ENCODE measurements at places on chromosomes 13 and 19.

DNA sequence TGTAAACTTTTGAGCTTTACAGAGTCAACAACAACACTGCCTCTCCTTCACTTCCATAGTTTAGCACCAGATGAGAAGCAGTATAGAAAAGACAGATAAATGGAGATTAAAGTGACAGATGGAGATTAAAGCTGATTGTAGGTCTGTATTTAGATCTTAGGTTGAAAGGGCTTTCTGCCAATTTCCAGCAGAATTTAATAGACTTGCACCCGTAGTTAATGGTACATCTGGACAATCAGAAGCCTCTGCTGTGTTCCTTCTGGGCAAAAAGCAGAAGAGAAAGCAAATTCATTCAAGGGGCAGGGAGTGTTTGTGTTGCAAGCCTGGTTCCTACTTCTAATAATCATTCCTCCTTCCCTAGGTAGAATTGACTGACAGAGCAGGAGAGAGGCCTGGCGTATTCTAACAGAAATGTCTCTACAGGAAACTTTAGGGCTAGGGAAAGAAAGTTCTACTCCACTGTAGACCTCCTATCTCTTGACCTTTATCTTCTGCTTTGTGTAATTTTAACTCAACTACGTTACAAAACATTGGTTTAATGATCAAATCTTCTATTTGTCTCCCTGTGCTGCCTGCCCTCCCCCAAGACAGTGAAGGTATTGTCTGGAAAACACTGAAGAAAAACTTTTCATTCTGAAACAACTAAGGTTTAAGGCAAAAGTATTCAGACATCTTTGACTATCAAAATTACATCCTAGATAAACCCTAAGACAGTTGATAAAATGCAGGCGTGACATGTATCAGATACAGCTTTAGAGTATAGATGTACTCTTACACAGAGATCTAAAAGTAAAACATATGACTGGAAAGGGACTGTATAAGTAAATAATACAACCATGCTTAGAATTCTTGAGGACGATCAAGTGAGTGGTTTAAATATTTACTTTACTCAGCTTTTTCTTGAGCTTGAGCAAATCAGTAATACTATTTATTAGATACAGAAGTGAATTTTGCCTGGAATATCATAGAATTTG, 44.4 kb downstream of the GPC6 start:
- DNase-seq: no peak

DNA sequence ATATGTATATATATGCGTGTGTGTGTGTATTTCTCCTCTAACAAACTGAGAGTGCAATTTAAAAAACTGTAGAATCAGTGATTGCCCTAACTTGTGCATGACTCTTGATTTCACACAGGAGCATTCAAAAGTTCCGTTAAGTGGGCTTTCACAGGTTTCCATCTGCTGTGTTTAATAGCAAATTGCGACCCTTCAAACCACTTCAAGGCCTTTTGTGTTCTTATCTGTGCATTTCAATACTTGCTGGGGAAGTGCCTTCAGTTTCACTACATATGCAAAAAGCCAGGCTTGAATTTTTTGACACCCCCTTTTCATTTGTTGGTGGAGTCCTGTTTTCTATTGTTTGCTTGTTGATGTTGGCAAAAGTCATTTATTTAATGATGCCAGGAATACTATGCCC, 158.0 kb downstream of the TM9SF2 start:
- DNase-seq: no peak

- DNase-seq: no peak
Measured at GRCh38 chr19:17872251-17873001, 681 bp downstream of the SLC5A5 start.

- DNase-seq: no peak
Measured at GRCh38 chr13:39888865-39889810, 233.7 kb downstream of the COG6 start.

DNA sequence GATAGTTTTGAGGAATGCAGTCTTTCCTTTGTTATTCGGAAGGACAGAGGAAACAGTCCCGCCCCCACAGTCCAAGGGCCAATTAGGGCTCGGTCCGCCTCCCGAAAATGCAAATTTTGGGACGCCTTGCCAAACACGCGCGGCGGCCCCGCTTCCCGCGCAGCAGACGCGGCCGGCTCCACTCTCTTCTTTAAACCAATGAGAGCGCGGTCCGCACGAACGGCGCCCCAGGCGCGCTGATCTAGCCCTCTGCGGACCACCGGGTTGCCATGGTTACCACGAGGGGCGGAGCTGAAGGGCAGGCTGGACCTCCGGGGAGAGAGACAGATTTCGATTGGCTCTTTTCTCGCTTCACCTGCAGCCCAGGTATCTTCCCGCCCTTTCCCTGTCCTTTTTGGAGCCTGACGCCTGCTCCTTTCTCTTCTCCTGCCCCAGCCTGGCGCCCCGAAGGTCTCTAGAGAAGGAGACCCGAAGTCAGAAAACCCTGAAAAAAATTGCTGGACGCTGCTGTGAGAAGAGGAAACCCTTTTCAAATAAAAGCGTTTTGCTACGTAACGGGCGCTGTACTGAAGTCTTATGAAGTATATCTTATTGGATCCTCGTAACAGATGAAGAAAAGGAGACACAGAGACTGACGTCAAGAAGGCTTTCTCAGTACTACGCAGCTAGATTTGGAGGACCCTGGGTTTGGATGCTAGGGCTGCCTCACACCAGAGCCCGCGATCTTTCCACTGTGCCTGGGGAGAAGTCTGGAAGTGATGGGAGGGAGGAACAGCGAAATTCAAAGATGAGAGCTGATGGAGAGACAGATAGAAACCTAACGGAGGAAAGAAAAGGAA, 2.0 kb downstream of the PTH2 start:
- DNase-seq: peak; percentile 35

DNA sequence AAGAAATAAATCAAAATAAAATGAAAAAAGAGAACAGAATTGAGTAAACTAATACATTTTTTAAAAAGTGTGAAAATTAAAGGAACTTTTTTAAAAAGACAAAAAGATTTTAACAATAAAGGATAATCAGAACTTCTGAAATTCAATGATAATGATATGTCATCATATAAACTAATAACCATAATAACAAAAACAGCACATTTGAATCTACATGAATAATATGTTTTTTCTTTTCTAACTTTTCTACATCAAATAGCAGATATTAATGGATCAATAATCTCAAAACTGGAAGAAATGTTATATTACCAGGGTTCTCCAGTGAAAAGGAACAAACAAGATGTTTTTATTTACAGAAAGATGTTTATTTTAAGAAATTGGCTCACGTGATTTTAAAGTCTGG, 903.3 kb upstream of the MIR17HG start:
- no peak for DNase-seq

DNA sequence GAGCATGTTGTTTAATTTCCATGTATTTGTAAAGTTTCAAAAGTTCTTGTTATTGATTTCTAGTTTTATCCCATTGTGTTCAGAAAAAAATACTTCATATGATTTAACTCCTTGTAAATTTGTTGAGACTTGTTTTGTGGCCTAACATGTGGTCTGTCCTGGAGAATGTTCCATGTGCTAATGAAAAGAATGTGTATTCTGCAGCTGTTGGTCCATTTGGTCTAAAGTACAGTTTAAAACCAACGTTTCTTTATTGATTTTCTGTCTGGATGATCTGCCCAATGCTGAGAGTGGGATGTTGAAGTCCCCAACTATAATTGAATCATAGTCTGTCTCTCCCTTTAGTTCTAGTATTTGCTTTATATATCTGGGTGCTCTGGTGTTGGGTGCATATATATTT, 34.9 kb upstream of the TPP2 start:
- no peak for DNase-seq

DNA sequence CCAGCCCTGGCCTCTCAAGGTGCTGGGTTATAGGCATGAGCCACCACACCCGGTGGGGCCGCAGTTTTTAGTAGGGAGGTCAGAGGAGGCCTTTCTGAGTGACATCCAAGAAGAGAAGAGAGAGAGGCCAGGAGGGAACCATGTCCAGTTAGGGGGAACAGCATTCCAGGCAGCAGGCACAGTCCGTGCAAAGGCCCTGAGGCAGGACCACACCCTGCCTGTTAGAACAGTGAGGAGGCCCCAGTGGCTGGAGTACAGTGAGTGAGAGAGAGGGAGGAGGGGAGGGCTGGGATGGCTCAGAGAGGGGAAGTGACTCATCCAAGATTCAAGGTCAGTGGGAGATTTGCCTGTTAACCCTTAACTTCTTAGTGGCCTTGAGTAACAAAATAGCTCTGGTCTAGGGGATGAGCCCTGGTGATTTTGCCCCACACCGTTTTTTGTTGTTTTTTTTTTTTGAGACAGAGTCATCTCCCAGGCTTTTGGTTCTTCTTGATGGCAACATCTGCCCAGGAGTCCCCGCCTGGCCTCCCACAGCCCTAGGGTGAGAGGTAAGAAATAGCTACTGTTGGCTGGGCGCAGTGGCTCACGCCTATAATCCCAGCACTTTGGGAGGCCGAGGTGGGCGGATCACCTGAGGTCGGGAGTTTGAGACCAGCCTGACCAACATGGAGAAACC, 2.7 kb upstream of the PLIN3 start:
- DNase-seq: no peak

- DNase-seq: no peak
Measured at GRCh38 chr13:21672287-21672680, 1.4 kb downstream of the FGF9 start.

GRCh38 chr13:85298387-85298924, 500.8 kb downstream of the SLITRK6 start:
- no peak for DNase-seq

DNA sequence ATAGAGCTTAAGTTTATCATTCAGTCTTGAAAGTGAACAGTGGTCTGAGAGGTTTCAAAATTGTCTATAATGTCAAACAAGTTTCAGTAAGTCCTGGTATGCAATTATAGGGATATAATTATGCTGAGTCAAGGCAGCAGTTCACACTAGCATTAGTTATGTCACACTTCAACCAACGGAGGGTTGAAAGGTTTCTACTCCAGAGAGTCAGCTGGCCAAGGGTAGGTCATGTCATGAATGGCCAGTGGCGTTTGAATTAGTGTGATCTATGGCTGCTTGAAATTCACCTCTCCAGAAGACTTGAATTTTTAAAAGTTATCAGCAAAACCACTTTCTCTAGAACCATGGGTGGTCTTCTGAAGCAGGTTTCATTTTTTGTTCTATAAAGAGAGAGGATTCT, 108.6 kb downstream of the TNFRSF19 start:
- DNase-seq: no peak

DNA sequence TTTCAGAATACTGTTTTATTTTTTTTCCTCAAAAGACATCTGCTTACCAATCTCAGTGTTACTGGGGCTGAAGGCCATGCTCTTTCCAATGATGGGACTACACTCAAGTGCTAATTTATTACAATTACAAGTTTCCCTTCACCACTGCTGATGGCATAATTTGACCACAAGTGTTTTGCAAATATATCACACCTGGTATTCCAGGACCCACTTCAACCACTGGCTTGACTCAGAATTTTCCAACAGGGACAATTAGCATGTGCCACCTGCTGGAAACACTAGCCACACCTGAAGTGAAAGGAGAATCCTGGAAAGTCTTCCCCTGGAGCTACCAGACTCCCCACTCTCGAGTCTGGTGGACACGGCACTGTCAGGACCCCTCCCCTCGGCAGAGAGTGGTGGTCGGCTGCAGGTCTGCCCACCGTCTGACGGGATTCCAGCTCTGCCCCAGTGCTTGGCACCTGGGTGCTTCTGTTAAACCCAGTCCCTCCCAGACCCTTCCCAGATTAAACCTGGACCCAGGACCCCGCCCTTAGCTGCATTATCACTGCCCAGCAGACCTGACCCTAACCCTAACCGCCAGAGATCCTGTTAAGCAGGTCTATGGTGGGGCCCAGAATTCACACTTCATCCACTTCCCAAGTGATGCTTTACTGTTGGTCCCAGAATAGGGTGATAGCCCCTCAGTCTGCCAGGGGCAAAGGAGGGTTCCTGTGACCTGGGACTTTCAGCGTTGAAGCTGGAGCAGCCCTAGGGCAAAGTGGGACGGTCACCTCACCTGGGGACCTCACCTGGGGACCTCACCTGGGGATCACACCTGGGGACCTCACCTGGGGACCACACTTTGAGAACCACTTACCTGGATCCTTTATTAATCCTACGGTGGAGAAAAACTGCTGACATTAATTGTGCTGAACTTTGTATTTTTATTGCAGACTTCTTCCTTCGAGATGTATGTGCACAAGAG, 17.6 kb upstream of the RASA3 start:
- DNase-seq: no peak

DNA sequence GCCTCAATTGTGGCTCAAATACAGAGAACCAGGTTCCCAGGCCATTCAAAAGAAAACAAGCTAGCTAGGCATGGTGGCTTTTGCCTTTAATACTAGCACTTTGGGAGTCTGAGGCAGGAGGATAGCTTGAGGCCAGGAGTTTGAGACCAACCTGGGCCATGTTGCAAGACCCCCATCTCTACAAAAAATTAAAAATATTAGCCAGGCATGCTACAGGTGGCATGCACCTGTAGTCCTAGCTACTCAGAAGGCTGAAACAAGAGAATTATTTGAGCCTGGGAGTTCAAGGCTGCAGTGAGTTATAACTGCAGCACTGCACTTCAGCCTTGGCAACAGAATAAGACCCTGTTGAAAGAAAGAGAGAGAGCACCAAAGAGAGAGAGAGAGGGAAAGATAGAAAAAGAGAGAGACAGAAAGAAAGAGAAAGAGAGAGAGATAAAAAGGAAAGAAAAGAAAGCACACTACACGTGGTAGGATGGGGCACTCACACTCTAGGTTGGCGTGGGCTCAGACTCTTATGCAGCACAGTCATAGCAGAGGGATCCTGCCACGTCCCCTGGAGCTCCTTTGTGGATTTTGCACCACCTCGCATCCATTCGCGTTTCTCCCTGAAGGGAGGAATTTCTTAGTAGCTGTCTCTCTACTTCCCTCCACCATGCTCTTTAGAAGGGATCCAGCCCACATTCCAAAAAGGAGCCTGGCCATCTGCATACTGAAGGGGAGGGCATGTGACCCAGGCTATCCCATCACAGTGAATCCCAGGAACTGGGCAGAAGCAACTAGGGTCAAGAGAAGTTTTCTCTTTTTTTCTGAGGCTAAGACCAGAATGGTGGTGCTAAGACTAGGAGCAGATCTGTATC, 789.9 kb downstream of the UQCRFS1 start:
- DNase-seq: no peak

- DNase-seq: no peak
Measured at GRCh38 chr19:57068311-57068710, 51.5 kb upstream of the USP29 start.

DNA sequence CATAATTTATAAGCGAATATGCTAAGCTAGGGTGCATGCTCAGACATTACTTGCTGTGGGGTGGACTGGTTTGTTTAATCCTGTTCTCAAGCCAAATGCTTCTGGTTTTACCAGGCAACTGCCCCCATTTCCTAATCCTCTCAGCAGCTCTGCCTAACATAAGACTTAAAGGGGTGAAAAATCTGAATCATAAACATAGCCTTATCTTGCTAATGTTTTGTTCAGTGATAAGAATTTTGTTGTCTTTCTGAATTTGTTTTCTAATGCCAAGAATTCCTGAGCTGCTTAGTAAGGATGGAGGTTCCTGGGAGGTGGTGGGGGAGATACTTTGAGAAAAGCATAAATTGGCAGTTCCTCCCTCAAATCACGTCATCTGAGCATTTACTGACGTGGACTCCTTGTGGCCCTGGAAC, 42.7 kb downstream of the ING1 start:
- DNase-seq: no peak
